Pancreas (tissue), 10 donors: ENCODE measurements at places on chromosomes 4 and X.

DNA sequence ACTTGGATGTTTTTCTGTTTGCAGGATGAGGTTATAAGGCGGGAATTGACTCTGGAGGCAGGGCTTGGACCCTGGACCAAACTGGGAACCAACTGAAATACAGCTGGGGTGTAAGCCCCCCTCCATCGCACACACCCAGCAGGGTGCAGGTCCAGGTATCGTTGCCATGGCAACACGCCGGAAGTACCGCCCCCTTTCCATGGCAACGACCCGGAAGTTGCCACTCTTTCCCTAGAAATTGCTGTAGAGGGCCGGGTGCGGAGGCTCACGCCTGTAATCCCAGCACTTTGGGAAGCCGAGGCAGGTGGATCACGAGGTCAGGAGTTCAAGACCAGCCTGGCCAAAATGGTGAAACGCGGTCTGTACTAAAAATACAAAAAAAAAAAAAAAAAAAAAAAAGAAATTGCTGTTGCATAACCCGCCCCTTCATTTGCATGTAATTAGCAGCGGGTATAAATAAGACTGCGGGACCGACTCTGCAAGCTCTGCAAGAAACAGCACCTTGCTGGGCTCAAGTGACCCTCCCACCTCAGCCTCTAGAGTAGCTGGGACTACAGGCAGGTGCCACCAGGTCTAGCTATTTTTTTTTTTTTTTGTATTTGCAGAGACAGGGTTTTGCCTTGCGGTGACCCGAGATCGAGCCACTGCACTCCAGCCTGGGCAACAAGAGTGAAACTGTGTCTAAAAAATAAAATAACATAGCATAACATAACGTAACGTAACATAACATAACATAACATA, 139.6 kb downstream of the CRLF2 start:
- no peak for DNase-seq

DNA sequence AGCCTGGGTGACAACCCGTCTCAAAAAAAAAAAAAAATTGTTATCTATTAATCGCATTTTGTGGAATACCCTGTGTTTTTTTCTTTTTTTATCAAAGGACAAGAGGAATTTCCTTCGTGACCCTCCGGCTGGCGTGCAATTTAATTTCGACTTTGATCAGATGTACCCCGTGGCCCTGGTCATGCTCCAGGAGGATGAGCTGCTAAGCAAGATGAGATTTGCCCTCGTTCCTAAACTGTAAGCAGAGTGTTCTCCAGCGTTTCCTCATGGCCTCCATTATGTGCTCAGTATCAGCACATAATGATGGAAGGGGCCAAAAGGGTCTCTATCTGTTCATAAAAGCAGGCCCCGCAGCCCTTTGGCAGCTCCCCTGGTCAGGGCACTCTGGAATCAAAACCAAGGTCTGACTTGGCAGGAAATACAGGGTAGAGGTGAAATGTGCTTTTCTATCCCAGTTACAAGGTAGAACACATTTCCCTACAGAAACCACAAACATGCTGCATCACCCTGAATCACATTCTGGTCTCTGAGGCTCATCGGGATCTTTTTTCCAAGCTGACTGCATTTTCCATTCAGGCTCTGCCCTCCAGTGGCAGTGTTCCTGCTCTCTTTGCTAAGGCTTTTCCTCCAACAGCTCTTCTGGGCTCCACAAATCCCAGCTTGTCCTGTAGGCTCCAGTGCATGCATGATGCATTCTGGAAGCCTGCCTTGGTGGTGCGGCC, 24.4 kb downstream of the SYAP1 start:
- DNase-seq, result no peak

- no peak for DNase-seq
Observed at GRCh38 chrX:115345615-115346014, 56.1 kb downstream of the LUZP4 start.

GRCh38 chrX:100915562-100915961, 13.2 kb downstream of the XKRX start:
- no peak for DNase-seq
